Skin of body (tissue), 3 donors: ENCODE measurements at places on chromosomes 2 and 18. TPM values are rescaled to one million over a fixed set of nuclear protein-coding genes. Genes with fewer than 3 reads are reported as not detected.

DNA sequence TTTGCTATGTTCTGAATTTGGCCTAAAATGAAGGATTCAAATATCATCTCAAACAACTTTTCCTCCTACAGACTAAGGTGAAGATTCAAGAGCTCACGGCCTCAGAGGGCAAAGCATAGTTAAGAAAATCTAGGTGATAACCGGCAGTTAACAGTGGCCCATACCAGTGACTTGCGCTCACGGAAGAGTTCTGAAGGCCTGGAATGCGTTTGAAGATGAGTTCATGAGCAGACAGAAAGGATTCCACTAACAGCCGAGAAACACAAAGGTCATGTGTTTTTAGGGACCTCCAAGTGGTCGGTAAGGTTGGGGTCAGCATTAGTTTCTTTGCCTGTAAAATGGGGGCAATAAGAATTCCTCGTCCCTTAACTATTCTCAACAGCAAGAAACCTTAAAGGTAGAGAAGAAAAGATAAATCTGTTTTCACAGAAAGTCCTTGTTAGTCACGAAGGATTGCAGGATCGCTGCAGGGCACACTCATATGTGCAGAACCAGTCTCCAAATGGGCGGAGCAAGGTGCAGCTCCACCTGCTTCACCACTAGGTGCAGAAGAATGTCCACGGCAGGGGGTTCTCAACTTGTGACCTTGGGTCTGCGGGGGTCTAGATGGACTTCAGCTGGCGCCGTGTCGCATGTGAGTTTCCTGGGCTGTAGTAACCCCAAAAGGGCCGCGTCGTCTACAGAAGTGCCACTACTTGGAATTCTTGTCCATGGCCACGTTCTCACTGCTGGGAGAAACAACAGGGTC lies 708 bp upstream of the RPIA start:
- no peak for DNase-seq

GRCh38 chr2:122328816-122329215 lies 573.4 kb downstream of the TSN start:
- DNase-seq = no peak

OR6B3 gene
- total RNA-seq = not detected

IGFBP5 gene
- 246 TPM for total RNA-seq

GRCh38 chr2:204152616-204153015 lies 216.1 kb downstream of the ICOS start:
- no peak for DNase-seq

DNA sequence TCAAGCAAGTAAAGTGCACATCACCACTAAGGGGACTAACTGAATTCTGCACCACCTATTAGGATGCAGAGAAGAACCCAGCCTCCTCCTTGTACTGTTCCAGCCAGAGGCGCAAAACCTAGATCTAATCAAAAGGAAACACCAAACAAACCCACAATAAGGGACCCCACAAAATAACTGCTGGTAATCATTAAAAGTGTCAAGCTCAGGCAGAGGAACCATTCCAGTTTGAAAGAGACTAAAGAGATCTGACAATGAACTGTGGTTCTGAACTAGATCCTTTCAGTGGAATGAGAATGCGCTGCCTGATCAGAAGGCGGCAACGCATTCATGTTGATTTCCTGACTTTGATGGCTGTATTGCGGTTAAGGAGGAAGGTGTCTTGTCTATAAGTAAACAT lies 16.8 kb downstream of the HDLBP start:
- no peak for DNase-seq

DNA sequence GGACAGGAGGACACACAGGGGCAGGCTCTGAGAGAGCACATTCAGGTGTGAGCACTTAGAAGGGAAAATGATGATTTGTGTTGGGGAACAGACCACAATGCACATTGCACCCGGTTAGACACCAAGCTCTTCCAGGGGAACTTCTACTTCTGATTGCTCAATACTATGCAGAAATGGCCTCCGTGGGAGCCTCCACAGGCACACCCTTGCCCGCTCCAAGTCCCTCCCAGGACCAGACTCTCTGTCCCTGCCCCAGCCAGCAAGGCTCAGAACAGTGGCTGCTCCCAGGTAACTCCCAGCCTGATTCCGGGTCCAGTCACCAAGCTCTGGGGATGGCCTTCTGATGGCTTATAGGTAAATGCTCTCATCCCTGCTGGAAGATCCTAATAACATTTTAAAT lies 56.2 kb downstream of the BCL2L11 start:
- no peak for DNase-seq

DNA sequence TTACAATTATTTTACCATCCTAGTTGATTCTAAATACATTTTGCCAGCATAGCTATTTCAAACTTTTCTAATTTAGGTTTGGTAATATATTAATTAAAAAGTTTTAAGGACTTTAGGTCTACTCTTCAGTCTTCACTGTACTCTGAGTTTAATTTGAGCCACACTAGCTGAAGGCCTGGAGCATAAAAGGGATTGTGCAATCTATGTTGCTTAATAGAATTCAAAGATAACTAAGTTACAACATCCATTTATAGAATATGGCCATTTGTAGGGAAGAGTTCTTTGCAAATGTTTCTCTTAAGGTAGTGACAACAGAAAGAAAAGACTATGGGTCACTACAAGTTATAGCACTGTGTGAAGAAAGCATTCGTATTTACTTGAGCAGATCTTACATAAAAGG lies 702.2 kb upstream of the NRXN1 start:
- DNase-seq = no peak

- no peak for DNase-seq
Observed at GRCh38 chr2:75076088-75076487, 117.6 kb downstream of the POLE4 start.

- no peak for DNase-seq
Observed at GRCh38 chr2:189485146-189485545, 43.9 kb downstream of the WDR75 start.

- DNase-seq = no peak
Observed at GRCh38 chr2:18837240-18837639, 247.9 kb upstream of the NT5C1B start.

DNA sequence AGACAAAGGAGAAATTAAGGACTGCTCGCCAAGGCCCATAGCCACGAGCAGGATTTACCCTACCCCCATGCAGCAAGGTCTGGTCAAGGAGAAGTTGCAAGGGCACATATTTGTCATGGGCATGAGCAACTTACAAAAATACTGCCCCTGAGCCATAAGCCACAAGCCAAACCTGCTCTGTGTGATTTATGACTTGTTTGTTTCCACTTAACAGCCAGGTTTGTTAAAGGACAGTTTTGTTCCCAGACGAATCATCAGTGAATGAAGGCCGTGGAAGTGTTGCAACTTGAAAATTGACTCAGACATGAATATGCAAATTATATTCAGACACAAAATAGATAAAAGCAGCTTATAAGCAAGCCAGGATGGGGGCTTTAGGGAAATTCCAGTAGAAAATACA lies 31.3 kb upstream of the EVA1A start:
- DNase-seq = no peak

DNA sequence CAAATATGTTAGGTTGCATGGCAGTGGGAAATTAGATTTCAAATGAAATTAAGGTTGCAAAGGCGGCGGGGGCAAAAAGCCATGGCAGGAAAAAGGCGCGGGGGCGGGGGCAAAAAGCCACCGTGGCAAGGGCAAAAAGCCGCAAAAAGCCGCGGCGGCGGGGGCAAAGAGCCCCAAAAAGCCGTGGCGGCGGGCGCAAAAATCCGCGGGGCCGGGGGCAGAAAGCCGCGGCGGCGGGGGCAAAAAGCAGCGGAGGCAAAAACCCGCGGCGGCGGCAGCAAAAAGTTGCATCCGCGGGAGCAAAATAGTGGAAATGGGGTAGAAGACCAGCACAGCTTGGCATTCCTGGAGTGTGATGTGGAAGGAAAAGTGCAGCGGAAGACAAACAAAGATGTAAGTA lies 417.1 kb downstream of the ANKRD30B start:
- DNase-seq = no peak

DNA sequence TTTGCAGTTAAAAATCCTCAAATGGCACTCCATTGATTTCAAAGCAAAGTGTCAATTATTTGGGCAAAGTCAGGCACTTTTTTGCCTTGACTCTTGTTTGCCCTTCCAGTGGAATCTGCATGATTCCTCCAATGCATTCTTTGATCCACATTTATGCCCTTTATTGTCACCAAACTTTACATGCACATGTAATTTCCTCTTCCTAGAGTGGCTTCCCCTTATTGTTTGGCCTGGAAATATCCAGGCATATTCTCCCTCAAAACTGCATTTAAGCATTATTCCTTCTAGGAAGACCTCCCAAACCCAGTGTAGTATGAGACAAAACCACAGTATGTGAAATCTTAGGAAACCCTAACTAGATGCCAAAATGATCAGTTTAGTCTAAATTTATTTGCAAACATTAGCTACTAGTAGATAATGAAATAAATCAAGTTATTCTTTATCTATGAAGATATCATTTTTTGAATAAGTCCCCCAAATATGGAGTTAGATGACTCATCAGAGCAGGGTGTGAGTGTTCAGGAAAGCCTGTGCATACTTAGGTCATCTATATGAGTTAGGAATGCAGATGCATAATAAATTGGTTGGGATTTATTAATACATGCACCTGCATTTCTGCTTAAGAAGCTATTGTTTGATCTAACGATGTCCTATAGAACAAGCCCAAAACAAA lies 433.3 kb upstream of the TCF4 start:
- no peak for DNase-seq

- DNase-seq = no peak
Observed at GRCh38 chr2:231396058-231396821, 730 bp downstream of the B3GNT7 start.
